SK-N-SH (cell line): ENCODE measurements at places on chromosomes 2 and 18. TPM values are rescaled to one million over a fixed set of nuclear protein-coding genes. Genes with fewer than 3 reads are reported as not detected.

Gene KCTD1
- 6.4 and 12.8 TPM in 2 replicates for polyA plus RNA-seq

Gene CROCC2
- not detected in 2 replicates for polyA plus RNA-seq

Gene GALR1
- polyA plus RNA-seq: not detected in 2 replicates

Gene CXCR2
- polyA plus RNA-seq: not detected in 2 replicates

Gene MC5R
- polyA plus RNA-seq: not detected in 2 replicates

Gene CYTIP
- polyA plus RNA-seq: not detected in 2 replicates

Gene RPRM
- polyA plus RNA-seq: 0.03 and 0.15 TPM in 2 replicates

Gene PLEK
- 0.02 TPM in 2 replicates for polyA plus RNA-seq

Gene FASTKD1
- 8.7 and 14.9 TPM in 2 replicates for polyA plus RNA-seq

Gene M1AP
- polyA plus RNA-seq: 0.02 and 0.03 TPM in 2 replicates

Gene TRAPPC8
- polyA plus RNA-seq: 14.9 and 22.5 TPM in 2 replicates

Gene AGXT
- not detected in 2 replicates for polyA plus RNA-seq

Gene LAMA3
- 3.5 and 3.8 TPM in 2 replicates for polyA plus RNA-seq

Gene LYPD1
- 4.3 and 5.4 TPM in 2 replicates for polyA plus RNA-seq

Gene PID1
- 0.06 and 0.16 TPM in 2 replicates for polyA plus RNA-seq

Gene LINC00305
- polyA plus RNA-seq: not detected in 2 replicates

Gene MTCL1
- 28.0 and 33.5 TPM in 2 replicates for polyA plus RNA-seq

Gene ADCYAP1
- not detected in 2 replicates for polyA plus RNA-seq

Gene RAB6C
- 0.02 and 0.05 TPM in 2 replicates for polyA plus RNA-seq

Gene LHCGR
- polyA plus RNA-seq: not detected in 2 replicates

Gene ANKRD44
- polyA plus RNA-seq: 12.3 and 12.5 TPM in 2 replicates

Gene CASP8
- polyA plus RNA-seq: 13.1 and 15.6 TPM in 2 replicates

Gene DNMT3A
- 5.5 and 5.6 TPM in 2 replicates for polyA plus RNA-seq

Gene ZCCHC2
- polyA plus RNA-seq: 6.7 and 7.3 TPM in 2 replicates
